ENCODE measurements at places on chromosomes 2 and 18. TPM values are rescaled to one million over a fixed set of nuclear protein-coding genes. Genes with fewer than 3 reads are reported as not detected.

Gene RGPD8
- total RNA-seq = 27.9 TPM

DNA sequence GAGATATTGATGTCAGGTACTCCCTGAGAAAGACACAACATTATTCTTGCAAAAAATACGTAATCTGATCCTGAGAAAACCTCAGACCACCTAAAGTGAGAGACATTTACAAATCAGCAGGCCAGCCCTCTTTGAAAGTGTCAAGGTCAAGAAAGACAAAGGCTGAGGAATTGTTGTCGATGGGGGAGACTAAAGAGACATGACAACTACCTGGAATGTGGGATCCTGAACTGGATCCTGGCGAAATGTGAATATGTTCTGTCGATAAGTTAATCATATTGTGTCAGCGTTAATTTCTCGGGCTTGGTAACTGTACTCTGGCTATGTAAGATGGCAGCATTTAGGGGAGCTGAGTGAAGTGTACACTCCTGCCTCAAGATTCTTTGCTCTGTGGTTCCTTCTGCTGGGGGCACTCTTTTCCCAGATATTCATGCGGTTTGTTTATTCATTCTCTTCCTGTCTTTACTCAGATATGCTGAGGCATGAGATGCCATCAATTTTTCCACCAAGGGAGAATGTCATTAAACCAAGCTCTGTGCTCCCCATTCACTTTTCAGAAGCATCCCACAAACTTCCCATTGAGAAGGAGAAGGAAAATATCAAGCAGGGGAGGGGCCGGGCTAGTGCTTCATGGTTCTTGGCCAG, 154.9 kb downstream of the CAPN13 start:
- no peak overlapping the region for H3K4me3 ChIP-seq
- no peak for DNase-seq
- H3K27ac ChIP-seq = no peak overlapping the region
- H3K4me1 ChIP-seq = no peaks in the 10 kb centered on the region
- no peaks in the 10 kb centered on the region for H3K36me3 ChIP-seq

GRCh38 chr18:58359218-58359617, 269.7 kb downstream of the ALPK2 start:
- H3K36me3 ChIP-seq = no peaks in the 10 kb centered on the region
- no peak overlapping the region for H3K27ac ChIP-seq
- no peak for DNase-seq
- no peaks in the 10 kb centered on the region for H3K27me3 ChIP-seq
- H3K4me3 ChIP-seq = no peak overlapping the region
- H3K4me1 ChIP-seq = no peaks in the 10 kb centered on the region

Gene LHCGR
- total RNA-seq = not detected

DNA sequence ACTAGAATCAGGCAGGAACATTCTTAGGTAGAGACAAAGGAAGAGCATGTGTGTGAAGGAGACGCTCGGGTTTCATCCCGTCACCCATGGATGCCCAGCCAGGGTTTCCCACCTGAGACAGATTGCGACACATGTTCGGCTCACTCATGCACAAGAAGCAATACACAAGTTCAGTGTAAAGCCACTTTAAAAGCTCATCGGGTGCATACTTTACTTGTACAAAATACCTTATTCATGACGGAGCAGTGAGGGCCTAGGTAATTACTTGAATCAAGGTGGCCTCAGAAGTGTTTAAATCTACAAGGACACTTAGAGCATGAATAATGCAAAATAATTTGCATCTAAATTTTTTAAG, 42.0 kb downstream of the ZEB2 start:
- no peaks in the 10 kb centered on the region for H3K27me3 ChIP-seq
- peaks cover 4% of the 10 kb centered on the region for H3K4me1 ChIP-seq
- no peak for DNase-seq
- no peak overlapping the region for H3K4me3 ChIP-seq

GRCh38 chr2:12287220-12287751, 429.4 kb upstream of the TRIB2 start:
- no peak for DNase-seq
- H3K36me3 ChIP-seq = no peaks in the 10 kb centered on the region
- H3K4me1 ChIP-seq = no peaks in the 10 kb centered on the region
- no peak overlapping the region for H3K4me3 ChIP-seq

GRCh38 chr2:214810671-214811070, 1.2 kb upstream of the BARD1 start:
- DNase-seq = peak; percentile 19
- no peaks in the 10 kb centered on the region for H3K27me3 ChIP-seq
- H3K4me3 ChIP-seq = peak overlapping the region; percentile 89
- peak overlapping the region; percentile 89 for H3K27ac ChIP-seq
- H3K4me1 ChIP-seq = no peaks in the 10 kb centered on the region

DNA sequence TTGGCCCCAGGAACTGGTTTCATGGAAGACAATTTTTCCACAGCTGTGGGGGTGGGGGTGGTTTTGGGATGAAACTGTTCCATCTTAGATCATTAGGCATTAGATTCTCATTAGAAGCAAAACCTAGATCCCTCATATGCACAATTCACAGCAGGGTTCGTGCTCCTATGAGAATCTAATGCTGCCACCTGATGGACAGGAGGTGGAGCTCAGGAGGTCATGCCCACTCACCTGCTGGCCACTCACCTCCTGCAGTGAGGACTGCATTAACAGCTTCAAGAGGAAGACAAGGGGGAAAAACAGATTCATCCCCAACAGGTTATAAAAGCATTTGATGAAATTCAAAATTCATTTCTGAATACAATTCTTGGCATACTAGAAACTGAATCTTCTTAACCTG, 38.5 kb downstream of the THAP4 start:
- H3K27ac ChIP-seq = no peak overlapping the region
- no peaks in the 10 kb centered on the region for H3K27me3 ChIP-seq
- no peak overlapping the region for H3K4me3 ChIP-seq
- no peaks in the 10 kb centered on the region for H3K36me3 ChIP-seq
- no peak for DNase-seq

Gene SLC30A3
- total RNA-seq = 2.1 TPM

GRCh38 chr18:69567813-69568488, 167.3 kb downstream of the DOK6 start:
- H3K27ac ChIP-seq = no peak overlapping the region
- no peaks in the 10 kb centered on the region for H3K36me3 ChIP-seq
- H3K4me3 ChIP-seq = no peak overlapping the region
- no peak for DNase-seq
- H3K27me3 ChIP-seq = no peaks in the 10 kb centered on the region

Gene IL36A
- total RNA-seq = not detected

Gene ABCG8
- total RNA-seq = not detected

Gene ANTXR1
- 104 TPM for total RNA-seq

- H3K27me3 ChIP-seq = no peaks in the 10 kb centered on the region
- no peak for DNase-seq
- H3K36me3 ChIP-seq = no peaks in the 10 kb centered on the region
- no peaks in the 10 kb centered on the region for H3K4me1 ChIP-seq
- H3K4me3 ChIP-seq = no peak overlapping the region
- H3K27ac ChIP-seq = no peak overlapping the region
Observed at GRCh38 chr2:133848111-133848649, 279.9 kb upstream of the NCKAP5 start.

DNA sequence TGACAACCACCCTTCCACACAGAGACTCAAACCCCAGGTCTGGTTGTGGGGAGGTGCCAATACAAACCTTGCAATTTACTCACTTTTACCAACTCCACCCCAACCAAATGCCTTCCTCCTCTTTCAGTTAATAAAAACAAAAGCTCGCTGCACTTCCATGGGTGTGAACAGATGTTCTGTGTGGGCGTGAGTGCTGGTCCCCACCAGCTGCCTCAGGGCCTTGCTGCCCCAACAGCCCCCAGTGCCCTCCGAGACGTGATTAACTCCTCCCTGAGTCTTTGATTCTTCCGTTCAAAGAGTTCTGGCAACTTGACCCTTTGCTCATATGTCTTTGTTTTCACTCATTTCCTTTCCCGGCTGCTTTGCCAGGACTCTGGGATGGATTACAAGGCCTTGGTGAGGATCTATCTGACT, 258.9 kb upstream of the CXCR4 start:
- H3K27ac ChIP-seq = no peak overlapping the region
- H3K36me3 ChIP-seq = no peaks in the 10 kb centered on the region
- H3K4me1 ChIP-seq = no peaks in the 10 kb centered on the region
- DNase-seq = no peak
- H3K4me3 ChIP-seq = no peak overlapping the region

GRCh38 chr18:42586601-42587000, 528.9 kb downstream of the RIT2 start:
- H3K4me1 ChIP-seq = no peaks in the 10 kb centered on the region
- H3K36me3 ChIP-seq = no peaks in the 10 kb centered on the region
- no peaks in the 10 kb centered on the region for H3K27me3 ChIP-seq
- no peak overlapping the region for H3K27ac ChIP-seq

Gene ZNF385B
- 0.41 TPM for total RNA-seq

DNA sequence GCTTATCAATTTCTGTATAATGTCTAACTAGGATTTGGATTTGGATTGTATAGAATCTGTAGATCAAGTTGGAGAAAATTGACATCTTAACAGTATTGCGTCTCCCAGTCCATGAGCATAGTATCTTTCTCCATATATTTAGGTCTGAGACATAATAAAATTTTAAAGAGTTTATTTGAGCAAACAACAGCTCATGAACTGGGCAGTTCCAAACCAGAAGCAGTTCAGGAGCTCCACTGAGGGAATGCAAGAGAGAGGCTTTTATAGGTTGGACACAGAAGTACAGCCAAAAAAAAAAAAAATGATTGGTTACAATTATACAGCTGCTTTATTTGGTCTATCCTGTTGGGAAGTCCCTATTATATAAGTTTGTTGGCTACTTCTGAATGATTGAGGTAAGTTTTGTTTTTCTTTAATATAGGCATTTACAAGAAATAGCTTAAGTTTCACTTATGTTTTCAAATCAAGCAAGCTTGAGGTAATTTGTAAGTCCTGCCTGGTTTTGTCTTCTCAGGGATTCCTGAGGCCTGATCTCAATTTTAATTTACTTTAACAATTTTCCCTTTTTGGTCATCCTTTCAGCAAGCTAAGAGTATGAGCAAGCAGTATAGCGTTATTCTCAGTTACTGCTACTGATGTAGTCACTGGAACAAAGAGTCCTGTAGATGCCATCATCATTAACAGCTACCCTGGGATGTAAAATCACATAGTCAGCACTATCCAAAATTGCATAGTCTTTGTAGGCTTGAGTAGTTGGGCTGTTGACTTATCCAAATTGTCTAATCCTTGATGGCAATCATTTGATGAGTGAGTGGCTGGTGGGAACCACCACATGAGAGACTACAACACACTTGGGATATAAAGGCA, 27.5 kb upstream of the RUFY4 start:
- H3K27ac ChIP-seq = no peak overlapping the region
- H3K4me3 ChIP-seq = no peak overlapping the region
- H3K36me3 ChIP-seq = no peaks in the 10 kb centered on the region
- no peaks in the 10 kb centered on the region for H3K4me1 ChIP-seq
